Skeletal muscle cell (primary cell): ENCODE measurements at places on chromosomes 11 and 22.
A peak's percentile ranks its signal among the peaks of the same experiment; 100 is the strongest.

DNA sequence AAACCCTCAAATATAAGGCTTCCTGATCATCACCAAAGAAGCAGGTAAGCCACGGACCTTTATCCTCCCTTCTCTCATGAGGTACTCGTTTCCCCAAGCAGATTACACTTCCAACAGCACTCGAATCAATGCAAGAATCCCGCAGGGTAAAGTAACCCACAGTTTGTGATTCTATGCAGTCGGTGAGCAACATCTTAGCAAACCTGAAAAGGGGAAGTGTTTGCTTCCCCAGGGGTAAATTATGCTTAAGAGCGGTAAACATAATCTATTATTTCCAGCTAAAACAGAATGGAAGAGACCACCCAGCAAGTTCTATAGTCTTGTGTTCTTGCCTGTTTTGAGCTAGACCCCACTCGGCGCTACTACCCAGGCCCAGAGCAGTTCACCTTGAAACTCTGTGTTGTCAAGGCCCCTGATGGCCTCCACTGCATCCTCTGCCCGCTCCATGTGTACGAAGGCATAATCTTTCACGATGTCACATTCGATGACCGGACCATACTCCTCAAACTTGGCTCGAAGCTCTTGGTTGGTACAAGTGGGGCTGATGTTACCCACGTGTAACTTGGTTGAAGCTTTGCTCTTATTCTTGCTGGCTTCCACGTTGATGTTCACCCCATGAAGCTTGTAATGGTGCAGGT, 1.3 kb downstream of the RBM4B start:
- no peak for DNase-seq

GRCh38 chr11:41320653-41321052, 138.8 kb downstream of the LRRC4C start:
- no peak for DNase-seq

DNA sequence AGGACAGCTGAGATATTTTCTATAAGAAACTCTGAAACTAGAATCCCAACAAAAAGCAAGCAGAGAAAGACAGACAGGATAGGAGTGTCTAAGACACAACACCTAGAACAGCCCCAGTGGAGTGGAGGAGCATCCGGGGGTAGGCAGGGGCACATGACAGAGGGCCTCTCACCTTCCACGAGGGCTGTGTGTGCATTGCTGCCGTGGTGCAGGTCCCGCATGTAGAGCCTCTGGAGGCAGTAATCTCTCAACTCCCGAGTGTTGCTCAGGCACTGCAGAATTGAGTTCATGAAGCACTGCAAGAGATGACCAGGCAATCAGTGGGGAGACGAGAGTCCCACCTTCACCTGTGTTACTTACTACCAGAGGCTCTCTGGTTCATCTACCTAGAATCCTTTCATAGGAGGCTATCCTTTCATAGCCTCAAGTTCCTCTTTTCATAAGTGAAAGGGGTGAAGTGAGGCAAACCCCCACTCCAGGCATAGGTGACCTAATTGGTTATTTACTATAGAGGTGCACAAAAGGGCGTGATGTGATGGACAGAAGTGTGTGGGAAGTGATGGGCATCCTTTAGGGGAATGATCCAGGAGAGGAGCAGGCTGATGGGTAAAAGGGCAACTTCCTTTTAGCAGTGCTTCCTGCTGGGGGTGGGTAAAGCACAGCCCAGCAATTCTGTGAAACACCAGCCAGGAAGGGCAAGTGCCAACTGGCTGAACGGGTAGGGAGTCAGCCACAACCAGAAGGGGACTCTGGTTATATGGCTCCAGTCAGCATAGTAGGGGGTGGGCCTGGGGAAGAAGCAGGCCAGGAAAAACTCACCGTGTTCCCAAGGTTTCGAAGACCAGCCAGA, 13.1 kb upstream of the MFRP start:
- no peak for DNase-seq

- no peak for DNase-seq
Observed at GRCh38 chr11:68550485-68550817, 89.9 kb downstream of the PPP6R3 start.

DNA sequence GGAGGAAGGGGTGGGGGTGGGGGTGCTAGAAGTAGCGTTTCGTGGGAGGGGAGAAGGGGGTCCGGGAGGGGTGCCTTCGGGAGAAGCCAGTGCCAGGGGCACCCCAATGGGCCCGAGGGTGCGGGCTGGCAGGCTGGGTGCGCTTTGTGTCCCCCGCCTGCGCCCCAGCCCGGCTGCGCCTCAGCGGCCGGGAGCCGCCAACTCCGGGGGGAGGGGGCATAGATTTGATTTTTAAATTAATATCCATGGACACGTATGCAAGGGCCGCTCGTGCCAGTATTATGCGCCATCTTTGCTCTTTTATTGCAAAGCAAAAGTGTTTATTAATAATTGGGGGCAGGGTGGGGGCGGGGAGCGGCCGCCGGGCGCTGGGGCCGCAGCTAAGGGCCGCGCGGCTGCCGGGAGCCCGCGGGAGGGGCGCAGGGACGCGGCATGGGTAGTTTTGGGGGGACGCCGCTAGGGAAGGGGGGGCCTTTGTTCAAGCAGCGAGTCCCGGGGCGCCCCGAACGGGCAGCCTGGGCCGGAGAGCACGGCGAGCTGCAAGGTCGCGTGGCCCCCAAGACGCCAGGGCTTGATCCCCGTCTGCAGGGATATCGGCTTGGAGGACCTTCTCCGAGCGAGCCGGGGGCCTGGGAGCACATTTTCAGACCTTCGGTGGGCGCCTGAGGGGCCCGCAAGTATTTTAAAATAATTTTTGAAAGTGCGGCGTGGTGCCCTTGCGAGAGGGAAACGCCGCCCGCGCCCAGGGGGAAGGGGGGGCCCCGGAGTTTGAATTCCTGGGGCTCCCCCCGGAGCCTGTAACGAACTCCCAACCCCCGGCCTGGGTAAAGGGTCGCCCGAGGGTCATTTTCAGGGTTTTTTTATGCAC, 959 bp downstream of the CCND1 start:
- no peak for DNase-seq

GRCh38 chr11:14075118-14076078, 112.9 kb downstream of the SPON1 start:
- DNase-seq, result no peak

GRCh38 chr22:26259510-26259909, 90.2 kb downstream of the SEZ6L start:
- DNase-seq, result no peak

DNA sequence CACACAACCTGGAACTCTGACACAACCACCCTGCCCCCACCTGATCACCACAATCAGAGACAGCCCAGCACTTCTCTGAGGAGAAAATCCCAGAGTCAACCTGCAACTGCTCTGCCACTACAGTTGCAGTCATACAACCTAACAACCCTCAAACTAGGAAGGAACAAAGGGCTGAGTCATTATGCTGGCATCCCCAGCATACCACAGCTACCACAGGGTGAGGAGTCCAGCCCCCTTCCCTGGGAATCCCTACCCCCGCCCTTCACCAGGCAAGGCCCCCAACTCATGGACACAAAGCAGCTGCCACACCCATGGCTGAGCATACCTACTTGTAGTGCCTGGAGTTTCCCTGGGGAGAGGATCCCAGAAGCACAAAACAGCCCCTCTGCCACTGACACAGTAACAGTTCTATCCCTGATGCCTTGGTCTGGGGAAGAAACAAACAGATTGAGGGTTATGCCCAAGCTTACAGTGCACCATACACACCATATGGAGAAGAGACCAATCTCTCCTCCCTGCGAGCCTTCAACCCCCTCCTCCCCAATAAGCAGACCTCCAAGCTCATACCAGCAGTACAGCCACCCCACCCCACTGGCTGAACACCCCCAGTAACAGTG, 68.5 kb upstream of the C11orf58 start:
- DNase-seq, result no peak

- DNase-seq, result no peak
Observed at GRCh38 chr11:2305140-2305778, 3.4 kb downstream of the TSPAN32 start.

DNA sequence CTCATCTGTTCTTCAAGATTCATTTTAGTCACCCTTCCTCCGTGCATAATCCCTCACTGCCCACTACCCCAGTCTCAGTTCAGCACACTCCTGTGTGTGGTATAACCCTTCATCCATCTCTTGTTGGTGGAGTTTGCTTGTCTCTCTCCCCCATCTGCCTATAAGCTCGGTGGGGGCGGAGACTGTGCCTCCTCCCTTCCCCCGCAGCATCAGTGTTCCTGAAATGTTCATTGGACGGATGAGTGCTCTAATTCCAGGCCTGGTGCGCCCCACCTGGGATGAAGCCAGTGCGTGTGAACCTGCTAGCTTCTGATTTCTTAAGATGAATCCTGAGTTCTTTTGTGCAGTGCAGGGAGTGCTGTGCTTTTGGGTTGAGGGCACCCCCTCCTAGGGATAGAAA, 100.0 kb downstream of the GRIK4 start:
- no peak for DNase-seq

DNA sequence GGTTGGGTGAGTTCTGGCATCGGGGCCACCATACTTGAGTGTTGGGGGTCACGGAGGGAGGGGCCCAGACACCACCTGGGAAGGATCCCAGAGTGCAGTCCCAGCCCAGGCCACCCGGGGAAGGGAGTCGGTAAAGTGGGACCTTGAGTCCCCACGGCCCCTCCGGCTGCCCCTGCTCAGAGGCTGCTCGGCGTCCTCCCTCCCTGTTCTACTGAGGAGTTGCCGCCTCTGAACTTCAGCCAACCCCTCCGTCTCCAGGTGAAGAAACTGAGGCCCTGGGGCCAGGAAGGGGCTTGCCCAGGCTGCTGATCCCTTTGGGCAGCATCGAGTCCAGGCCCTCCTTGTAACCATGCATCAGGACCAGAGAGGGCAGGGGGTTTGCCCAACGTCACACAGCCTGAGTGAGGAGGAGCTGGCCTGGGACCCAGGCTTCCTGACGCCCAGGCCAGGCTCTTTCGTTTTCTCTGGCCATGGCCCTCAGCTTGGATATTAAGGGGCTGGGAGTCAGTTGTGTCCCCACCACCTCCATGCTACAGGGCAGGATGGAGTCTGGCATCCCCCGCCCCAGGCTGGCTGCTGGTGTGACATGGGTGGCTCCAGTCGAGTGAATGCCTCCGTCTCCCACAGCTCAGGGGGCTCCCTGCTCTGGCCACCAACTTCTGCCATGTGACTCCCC, 1.3 kb downstream of the PARVG start:
- no peak for DNase-seq

- DNase-seq, result no peak
Observed at GRCh38 chr11:79129702-79130101, 311.1 kb downstream of the TENM4 start.

DNA sequence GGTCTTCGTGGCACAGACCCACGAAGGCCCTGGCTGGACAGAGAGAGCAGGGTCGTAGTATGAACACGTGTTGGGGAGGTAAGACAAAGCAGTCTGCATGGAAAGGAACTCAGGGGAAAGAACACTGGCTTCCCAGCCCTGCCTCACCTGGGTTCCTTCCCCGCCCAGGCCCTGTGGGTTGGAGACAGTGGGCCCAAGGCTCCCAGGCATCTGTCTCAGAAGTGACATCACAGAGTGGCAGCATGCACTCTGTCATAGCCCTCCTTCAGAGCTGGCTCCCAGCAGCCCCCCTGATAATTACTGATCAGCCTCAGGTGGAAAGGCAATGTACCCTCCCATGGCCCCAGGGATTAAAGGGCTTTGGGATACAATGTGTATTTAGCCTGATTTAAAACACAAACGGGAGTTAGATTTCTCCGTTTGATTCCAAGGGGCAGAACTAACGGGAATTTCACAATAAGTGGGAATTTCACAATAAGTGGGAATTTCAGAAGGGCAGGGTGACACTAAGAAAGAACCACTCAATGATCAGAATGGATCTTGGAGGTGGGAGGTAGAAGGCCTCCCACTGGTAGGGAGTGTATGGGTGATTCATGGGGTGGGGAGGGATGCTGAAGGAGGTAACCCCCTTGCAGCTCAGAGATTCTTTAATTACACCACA, 65.1 kb downstream of the SLC22A12 start:
- DNase-seq, result peak; percentile 49

GRCh38 chr11:120578596-120579154, 67.1 kb downstream of the GRIK4 start:
- DNase-seq, result no peak

GRCh38 chr11:115930886-115931547, 426.8 kb upstream of the CADM1 start:
- no peak for DNase-seq

- no peak for DNase-seq
Observed at GRCh38 chr11:11537372-11537771, 84.4 kb downstream of the GALNT18 start.

DNA sequence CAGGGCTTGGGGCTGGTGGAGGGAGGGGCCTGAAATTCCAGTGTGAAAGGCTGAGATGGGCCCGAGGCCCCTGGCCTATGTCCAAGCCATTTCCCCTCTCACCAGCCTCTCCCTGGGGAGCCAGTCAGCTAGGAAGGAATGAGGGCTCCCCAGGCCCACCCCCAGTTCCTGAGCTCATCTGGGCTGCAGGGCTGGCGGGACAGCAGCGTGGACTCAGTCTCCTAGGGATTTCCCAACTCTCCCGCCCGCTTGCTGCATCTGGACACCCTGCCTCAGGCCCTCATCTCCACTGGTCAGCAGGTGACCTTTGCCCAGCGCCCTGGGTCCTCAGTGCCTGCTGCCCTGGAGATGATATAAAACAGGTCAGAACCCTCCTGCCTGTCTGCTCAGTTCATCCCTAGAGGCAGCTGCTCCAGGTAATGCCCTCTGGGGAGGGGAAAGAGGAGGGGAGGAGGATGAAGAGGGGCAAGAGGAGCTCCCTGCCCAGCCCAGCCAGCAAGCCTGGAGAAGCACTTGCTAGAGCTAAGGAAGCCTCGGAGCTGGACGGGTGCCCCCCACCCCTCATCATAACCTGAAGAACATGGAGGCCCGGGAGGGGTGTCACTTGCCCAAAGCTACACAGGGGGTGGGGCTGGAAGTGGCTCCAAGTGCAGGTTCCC, at the start of gene APOC3:
APOC3 (plus strand) TSS at position 383 of the 659 bp plus-strand sequence. CDS start 676 bp downstream, outside the sequence.
- DNase-seq, result peak; percentile 30

DNA sequence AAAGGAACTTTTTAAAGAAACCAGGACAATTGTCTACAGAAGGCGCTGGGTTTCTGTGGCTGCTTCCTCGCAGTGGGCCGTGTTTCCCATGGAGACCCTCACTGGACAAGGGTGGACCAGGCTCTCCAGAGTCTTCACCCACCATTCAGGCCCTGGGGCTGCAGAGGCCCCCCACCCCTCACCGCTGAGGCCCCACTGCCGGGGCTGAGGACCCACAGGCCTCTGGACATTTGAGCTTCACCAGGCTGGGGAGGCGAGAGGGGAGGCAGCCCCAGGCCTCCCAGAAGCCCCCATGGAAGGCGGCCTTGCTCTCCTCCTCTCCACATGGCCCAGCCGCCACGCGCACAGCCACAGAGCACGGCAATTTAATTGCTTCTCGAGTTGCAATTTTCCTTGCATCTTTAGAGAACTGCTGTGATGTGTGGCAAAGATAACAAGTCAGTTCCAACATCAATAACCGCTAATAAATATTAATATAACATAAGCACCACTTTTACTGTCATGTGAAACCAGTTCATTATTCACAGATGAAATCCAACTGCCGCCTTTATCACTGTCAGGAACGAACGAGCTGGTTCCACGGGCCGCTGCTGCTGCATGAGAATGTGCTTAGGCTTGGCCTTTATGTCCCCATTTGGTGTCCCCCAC, 81.0 kb downstream of the PHF21B start:
- no peak for DNase-seq
